ENCODE measurements at places on chromosomes 5 and 9.

DNA sequence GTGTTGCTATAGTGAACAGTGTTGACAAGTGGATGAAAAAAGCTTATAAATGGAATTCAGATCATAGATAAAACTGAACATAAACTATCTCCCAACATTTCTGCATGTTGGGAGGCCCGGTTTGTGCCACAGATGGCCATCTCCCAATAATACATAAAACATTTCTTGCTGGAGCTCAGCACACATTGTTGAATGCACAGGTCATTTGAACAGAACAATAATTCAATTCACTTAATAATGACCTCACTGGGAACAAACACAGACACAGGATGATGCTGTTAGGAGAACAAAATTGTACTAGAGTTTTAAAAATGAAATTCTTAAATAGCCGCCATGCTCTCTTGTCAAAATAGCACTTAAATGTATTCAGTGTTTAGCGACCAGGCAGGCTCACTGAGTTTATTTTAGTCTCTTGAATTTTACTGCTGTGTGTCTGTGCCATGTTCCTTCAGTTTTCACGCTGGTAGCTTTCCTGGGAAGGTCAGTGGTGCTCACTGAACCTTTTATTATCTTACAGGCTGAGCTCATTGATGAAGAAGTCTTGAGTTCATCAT, 85.0 kb upstream of the SSBP2 start:
- DNase-seq = no peak

DNA sequence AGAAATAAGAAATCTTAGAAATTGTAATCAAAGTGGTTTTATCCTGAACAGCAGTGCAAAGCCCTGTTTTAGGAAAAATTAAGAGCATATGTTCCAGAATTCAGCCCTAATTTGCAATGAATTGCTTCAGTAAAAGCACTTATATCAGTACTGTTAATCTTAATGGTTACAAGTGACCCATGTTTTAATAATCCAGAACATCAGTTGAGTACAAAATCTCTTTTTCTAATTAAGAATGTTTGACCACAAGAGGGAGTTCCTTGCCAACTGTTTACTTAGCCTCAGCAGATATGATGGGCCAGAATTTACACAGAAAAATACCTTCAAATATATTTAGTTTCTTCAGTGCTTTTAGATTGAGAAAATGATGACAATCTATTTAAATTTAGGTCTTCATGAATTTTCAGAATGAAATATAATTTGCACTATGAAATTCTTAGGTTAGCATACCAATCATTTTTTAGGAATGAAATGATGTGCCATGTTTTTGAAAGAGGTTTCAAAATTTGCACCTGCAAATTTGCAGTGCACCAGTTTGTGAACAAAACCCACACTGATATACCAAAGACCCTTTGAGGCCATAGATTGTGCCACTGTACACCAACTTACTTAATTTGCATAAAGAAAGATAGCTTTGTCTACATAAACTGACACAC, 926.3 kb upstream of the ARRDC3 start:
- peak; percentile 21 for DNase-seq

GRCh38 chr9:8717146-8717545, 917.6 kb upstream of the DMAC1 start:
- DNase-seq = no peak

DNA sequence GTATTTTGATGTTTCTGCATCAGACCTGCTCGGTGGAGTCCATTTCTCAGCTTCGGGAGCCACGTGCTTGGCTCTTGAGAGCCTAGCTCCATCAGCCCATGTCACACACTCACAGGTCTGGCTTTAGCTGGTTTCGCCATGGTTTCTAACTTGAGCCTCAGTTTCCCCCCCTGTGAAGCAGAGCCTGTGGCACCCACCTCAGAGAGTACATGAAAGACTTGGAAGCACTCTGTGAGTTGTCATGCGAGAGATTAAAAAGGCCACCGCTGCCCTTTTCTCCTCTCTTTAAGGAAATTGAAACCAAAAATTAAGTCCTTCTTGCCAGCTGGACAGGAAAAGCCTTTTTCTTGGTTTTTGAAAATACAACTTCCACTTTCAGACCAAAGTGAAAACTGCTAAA, 8.8 kb downstream of the TENT4A start:
- DNase-seq = no peak

DNA sequence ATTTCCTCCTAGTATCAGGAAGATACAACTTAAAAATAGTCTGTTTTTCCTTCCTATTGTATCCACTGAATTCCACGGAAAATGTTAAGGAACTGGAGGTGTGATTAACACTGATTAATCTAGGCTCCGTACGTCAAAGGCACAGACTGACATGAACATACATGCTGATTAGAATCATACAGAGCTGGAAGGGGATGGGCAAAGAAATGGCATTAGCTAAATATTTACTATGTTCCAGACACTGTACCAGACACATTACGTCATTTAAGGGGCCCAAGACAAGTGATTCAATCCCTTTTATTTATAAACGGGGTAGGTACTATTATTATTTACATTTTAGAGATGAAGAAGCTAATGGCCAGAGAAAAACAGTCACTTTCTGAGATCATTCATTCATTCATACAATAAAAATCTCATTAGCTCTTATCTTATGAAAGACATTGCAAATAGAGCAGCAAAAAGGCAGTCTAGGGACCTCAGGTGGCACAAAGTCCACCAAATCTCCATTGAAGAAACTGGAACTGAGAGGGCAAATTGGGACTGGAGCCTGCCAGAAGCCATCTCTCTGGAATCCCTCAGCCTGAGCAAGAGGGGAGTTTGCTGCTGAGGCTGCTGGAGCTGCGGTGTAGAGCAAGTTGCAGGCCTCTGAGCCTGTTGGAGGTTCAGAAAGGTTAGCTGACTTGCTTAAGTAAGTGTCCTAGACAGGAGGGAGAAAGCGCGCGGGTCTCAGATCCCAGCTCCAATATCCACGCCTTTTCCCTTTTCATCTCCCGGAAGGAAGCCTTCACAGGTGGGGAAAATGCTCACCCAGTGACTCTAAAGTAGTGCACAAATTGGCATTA, 1.6 kb upstream of the TGFBR1 start:
- DNase-seq = no peak

DNA sequence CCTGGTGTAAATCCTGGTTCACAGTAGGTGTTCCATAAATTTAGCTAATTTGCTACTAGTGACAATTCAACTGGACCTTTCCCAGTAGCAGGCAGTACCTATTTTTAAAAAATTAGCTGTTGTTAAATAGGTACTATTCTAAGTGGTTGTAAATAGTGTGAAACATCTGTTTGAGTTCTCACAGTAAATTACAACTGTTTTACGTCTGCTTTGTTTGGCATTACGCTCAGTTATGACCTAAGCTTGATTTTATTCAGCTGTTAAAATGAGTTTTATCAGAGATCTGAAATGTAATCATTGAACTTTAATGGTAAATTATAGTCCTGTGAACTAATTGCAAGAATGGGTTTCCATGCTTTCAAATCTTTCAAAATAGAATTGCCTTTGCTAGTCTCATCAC, 93.9 kb downstream of the GPBP1 start:
- no peak for DNase-seq

- DNase-seq = no peak
Observed at GRCh38 chr5:111806753-111807152, 49.8 kb upstream of the NREP start.

DNA sequence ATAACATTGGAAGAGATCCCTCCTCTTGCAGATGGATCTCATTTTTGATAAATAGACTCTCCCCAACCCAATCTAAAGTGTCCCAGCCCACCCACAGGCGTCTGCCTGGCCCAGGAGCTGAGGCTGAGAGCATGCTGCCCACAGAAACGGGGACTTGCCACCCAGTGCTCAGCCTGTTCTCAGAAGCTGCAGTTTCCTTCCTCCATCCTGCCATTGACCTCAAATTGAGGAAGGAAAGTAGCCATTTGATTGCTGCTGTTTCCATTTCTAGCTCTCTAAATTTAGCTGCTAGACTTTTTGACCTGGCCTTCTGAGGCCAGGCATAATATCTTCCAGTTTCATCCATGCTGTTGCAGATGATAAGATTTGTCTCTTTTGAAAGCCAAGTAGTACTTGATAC, 31.1 kb upstream of the FRMD3 start:
- no peak for DNase-seq

DNA sequence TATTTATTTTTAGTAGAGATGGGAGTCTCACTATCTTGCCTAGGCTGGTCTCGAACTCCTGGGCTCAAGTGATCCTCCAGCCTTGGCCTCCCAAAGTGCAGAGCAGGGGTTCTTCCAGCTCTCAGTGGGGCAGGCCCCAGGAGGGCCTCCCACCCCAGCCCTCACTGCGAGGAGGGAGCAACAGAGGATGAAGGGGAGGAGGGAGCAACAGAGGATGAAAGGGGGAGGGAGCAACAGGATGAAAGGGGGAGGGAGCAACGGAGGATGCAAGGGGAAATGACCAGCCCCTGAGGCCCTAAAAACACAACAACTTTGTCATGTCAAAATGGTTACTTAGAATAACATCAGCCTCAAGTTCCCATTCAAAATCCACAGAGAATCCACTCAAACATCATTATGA, 10.0 kb downstream of the TRIM14 start:
- no peak for DNase-seq

GRCh38 chr9:132898051-132898450, 19.4 kb downstream of the SPACA9 start:
- no peak for DNase-seq

DNA sequence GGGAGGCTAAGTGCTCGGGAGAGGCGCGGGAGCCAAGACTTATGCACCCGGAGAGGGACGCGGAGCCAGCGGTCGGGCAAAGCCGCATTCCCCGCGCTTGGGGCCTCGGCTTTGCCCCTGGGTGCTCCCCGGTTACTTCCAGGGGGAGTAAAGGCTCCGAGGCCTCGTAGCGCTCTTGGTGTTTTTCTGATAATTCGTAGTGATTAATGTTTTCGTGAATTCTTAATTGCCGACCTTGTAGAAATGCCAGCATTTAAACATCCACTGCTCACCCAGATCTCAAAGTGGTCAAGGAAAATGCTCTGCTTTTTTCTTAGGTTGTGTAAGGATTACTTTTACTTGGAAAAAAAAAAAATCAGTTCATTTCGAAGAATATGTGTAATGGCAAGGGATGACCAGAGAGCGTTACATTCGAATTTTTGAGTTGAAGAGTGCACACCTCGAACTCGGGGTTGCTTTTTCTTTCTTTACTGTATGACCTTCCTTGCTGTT, 654 bp upstream of the TUT7 start:
- peak; percentile 64 for DNase-seq

- DNase-seq = no peak
Observed at GRCh38 chr9:98532574-98532973, 176.2 kb downstream of the GABBR2 start.

- DNase-seq = no peak
Observed at GRCh38 chr9:38681747-38682227, 38.1 kb downstream of the FAM240B start.

GRCh38 chr5:138753794-138754698, 821 bp downstream of the CTNNA1 start:
- DNase-seq = peak; percentile 64

GRCh38 chr9:6907772-6908381, 150.1 kb downstream of the KDM4C start:
- no peak for DNase-seq

Data from HEK293T (cell line).